A549 treated with GW870086 at 1 μM for 4 hours (cell line): ENCODE measurements at places on chromosomes 4 and X. TPM values are rescaled to one million over a fixed set of nuclear protein-coding genes. Genes with fewer than 3 reads are reported as not detected.

USP27X gene
- 3.3 to 4.3 TPM (median 4.1 TPM) in 5 replicates for total RNA-seq

RTL5 gene
- total RNA-seq: 1.8 to 2.5 TPM (median 2.1 TPM) in 5 replicates

DOK7 gene
- 0.27 to 1.1 TPM (median 0.44 TPM) in 5 replicates for total RNA-seq

RS1 gene
- total RNA-seq: not detected in 5 replicates

MXRA5 gene
- total RNA-seq: not detected in 5 replicates

LGI2 gene
- 0.06 to 0.25 TPM (median 0.10 TPM) in 5 replicates for total RNA-seq

CPLX1 gene
- total RNA-seq: 0.25 to 1.2 TPM (median 0.44 TPM) in 5 replicates

GPR101 gene
- not detected in 5 replicates for total RNA-seq

PFKFB1 gene
- 0.16 TPM in 1 of 5 replicates, not detected in the others for total RNA-seq

TRIM61 gene
- not detected in 5 replicates for total RNA-seq

GAGE1 gene
- not detected in 5 replicates for total RNA-seq
